Osteocyte (in vitro differentiated cells): ENCODE measurements at places on chromosomes 6 and 20.

DNA sequence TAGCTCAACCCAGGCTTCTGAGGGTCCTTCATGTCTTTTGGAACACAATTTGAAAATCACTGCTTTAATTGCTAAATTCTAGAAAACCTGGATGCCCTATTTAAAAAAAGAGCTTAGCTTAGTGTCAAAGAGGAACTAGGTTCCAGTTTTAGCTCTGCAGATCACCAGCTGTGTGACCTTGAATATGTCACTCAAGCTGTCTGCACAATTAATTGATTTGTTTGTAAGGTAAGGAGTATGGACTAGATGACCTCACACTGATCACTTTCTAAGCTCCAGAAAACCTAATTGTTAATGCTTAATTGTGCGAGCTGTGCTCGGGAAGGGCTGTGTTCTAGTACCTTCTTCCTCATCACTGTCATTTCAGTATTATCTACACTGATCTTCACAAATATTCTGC lies 26.2 kb downstream of the UTRN start:
- peaks cover 24% of the 10 kb centered on the region for H3K36me3 ChIP-seq
- no peak for DNase-seq
- peaks cover 55% of the 10 kb centered on the region for H3K4me1 ChIP-seq
- H3K4me3 ChIP-seq, result no peak overlapping the region

- no peak overlapping the region for H3K27ac ChIP-seq
- H3K36me3 ChIP-seq, result no peaks in the 10 kb centered on the region
- DNase-seq, result no peak
- no peaks in the 10 kb centered on the region for H3K27me3 ChIP-seq
- H3K4me1 ChIP-seq, result no peaks in the 10 kb centered on the region
- no peak overlapping the region for H3K4me3 ChIP-seq
These were observed 238.8 kb upstream of the SLC35B3 start for GRCh38 chr6:8674126-8674525.

DNA sequence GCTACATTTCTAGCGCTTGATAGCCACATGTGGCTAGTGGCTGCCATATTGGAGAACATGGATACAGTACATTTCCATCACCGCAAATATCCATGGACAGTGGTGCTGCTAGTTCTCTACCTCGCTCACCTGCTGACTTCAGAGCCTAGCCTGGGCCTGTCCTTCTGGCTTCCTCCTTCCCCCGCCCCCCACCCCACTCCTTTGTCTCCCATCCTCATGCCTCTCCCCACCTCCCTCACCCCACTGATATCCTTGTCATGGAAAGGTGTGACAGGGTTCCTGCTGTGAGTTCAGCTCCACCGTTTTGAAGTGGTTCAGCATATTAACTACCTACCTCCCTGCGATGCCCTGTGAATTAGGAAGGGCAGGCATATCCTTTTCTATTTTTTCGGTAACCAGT lies 14.2 kb downstream of the NKX2-2 start:
- DNase-seq, result no peak
- H3K36me3 ChIP-seq, result no peaks in the 10 kb centered on the region
- peaks cover 25% of the 10 kb centered on the region for H3K27me3 ChIP-seq
- no peak overlapping the region for H3K4me3 ChIP-seq

GRCh38 chr6:130937942-130938604 lies 110.9 kb downstream of the SMLR1 start:
- H3K27ac ChIP-seq, result peak overlapping the region; percentile 23
- H3K36me3 ChIP-seq, result no peaks in the 10 kb centered on the region
- H3K4me3 ChIP-seq, result no peak overlapping the region

GRCh38 chr20:56766528-56766927 lies 137.4 kb downstream of the TFAP2C start:
- H3K36me3 ChIP-seq, result no peaks in the 10 kb centered on the region
- H3K4me3 ChIP-seq, result no peak overlapping the region
- no peaks in the 10 kb centered on the region for H3K27me3 ChIP-seq
- no peak overlapping the region for H3K27ac ChIP-seq
- no peak for DNase-seq

GRCh38 chr6:1608222-1609040 lies 1.3 kb upstream of the FOXC1 start:
- H3K27ac ChIP-seq, result peak overlapping the region; percentile 89
- peaks cover 36% of the 10 kb centered on the region for H3K4me1 ChIP-seq
- H3K4me3 ChIP-seq, result peak overlapping the region; percentile 84
- no peaks in the 10 kb centered on the region for H3K27me3 ChIP-seq

- no peak for DNase-seq
- no peak overlapping the region for H3K4me3 ChIP-seq
- H3K27ac ChIP-seq, result no peak overlapping the region
These were observed 50.7 kb upstream of the RNF146 start for GRCh38 chr6:127215931-127216330.

DNA sequence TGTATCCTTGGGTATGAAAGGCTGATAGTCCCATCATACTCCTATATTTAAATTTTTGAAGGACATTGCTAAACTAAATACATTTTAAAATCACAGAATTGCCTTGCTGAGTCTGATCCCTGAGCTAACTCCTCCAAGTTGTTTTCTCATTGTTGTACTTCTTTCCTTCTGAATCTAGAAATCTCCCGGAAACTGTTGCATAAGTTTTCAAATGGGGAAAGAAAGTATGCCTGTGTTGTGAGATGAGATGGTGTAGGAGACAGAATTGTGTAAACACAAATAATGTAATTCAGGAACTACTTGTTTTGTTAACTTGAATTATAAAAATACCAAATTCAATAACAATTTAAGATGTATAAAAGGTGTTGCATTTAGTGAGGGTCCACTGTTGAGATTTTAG lies 7.3 kb downstream of the PNRC1 start:
- peaks cover 34% of the 10 kb centered on the region for H3K4me1 ChIP-seq
- H3K4me3 ChIP-seq, result no peak overlapping the region
- no peak for DNase-seq
- H3K27me3 ChIP-seq, result no peaks in the 10 kb centered on the region
- H3K36me3 ChIP-seq, result peaks cover 35% of the 10 kb centered on the region

- H3K27ac ChIP-seq, result no peak overlapping the region
- no peaks in the 10 kb centered on the region for H3K27me3 ChIP-seq
- no peak for DNase-seq
- no peak overlapping the region for H3K4me3 ChIP-seq
These were observed 40.9 kb downstream of the ZFP64 start for GRCh38 chr20:52150440-52151258.

DNA sequence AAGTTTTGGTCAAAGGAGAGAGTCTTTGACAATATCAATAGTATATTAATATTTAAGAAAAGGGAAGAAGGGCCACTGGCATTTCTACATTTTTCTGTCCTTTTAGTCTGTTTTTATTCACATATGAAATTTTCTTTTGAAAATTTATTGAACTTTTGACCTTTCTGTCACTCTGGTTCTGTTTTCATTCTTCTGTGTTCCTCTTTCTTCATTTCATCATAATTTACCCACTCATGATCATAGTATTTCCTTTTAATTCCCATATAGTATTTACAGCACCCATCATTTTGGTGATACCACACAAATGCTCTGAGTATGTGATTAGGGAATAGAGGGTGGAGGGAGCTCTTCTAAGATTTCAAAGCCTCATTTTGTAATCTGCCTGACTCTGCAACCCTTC lies 142.8 kb downstream of the GJA1 start:
- DNase-seq, result no peak
- H3K27me3 ChIP-seq, result no peaks in the 10 kb centered on the region
- H3K4me1 ChIP-seq, result peaks cover 12% of the 10 kb centered on the region
- H3K4me3 ChIP-seq, result no peak overlapping the region
- H3K27ac ChIP-seq, result no peak overlapping the region

GRCh38 chr6:151179321-151179720 lies 60.4 kb upstream of the AKAP12 start:
- no peak for DNase-seq
- H3K27ac ChIP-seq, result no peak overlapping the region
- no peaks in the 10 kb centered on the region for H3K4me1 ChIP-seq
- H3K36me3 ChIP-seq, result no peaks in the 10 kb centered on the region
- H3K27me3 ChIP-seq, result no peaks in the 10 kb centered on the region

GRCh38 chr6:37731888-37732287 lies 34.2 kb upstream of the MDGA1 start:
- no peak overlapping the region for H3K4me3 ChIP-seq
- DNase-seq, result no peak
- no peak overlapping the region for H3K27ac ChIP-seq
- no peaks in the 10 kb centered on the region for H3K36me3 ChIP-seq
- H3K27me3 ChIP-seq, result peaks cover 9% of the 10 kb centered on the region

DNA sequence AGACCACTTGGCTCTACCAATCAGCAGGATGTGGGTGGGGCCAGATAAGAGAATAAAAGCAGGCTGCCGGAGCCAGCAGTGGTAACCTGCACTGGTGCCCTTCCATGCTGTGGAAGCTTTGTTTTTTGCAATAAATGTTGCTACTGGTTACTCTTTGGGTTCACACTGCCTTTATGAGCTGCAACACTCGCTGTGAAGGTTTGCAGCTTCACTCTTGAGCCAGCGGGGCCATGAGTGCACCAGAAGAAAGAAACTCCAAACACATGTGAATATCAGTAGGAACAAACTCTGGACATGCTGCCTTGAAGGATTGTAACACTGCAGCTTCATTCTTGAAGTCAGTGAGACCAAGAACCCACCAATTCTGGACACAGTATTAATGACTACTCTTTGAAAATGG lies 89.9 kb upstream of the MBOAT1 start:
- no peak overlapping the region for H3K4me3 ChIP-seq
- no peaks in the 10 kb centered on the region for H3K27me3 ChIP-seq
- no peak overlapping the region for H3K27ac ChIP-seq
- H3K36me3 ChIP-seq, result no peaks in the 10 kb centered on the region

GRCh38 chr6:106315765-106316374 lies 9.7 kb downstream of the ATG5 start:
- DNase-seq, result no peak
- peaks cover 32% of the 10 kb centered on the region for H3K4me1 ChIP-seq
- H3K4me3 ChIP-seq, result no peak overlapping the region
- peaks cover 17% of the 10 kb centered on the region for H3K36me3 ChIP-seq
- H3K27ac ChIP-seq, result no peak overlapping the region
- no peaks in the 10 kb centered on the region for H3K27me3 ChIP-seq

DNA sequence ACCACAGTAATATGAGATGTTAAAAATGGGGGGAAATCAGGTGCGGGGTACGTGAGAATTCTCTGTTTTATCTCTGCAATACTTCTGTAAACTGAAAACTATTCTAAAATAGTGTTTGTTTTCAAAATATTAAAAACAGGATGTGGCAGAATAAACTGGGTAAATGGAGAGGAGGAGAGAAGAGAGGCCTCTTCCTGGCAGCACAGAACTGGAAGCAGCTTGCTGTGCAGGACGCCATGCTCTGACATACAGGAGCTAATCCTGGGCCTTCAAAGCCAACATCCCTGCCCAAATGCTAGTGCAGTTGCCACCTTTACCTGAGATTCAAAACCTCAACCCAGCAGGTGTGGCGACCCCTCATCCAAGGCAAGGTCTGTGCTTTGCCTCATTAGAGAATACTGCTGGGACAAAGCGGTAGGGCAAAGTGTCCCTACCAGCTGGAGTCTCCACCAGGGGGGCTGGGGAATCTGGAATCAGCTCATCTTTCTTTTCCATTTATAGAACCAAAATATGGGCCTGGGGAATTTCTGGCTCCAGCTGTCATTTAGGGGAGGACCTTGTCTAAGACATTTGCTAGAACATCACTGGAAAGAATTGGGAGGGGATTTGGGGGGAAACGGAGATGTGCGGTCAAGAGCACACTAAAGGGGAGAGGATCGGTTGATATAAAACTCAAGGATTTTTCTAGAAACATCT lies 67.3 kb downstream of the SCML4 start:
- no peaks in the 10 kb centered on the region for H3K4me1 ChIP-seq
- no peaks in the 10 kb centered on the region for H3K36me3 ChIP-seq
- peaks cover 29% of the 10 kb centered on the region for H3K27me3 ChIP-seq

DNA sequence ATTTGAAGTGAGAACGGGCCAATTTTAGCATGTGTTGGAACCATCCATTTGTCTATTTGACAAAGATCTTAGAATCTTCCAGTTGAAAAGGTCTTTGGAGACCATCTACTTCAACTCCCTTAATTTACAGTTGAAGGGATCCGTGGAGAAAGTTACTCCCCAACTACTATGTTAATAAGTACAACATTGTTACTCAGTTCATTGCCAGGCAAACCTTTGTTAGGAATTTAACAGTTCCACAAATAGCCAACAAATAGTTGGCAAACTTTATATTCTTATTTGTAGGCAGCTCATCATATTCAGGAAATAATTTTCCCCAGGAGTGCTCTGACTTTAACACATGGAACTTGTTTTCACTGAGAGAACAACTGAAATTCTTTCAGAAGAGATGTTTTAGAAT lies 81.0 kb upstream of the FLRT3 start:
- no peaks in the 10 kb centered on the region for H3K27me3 ChIP-seq
- no peak overlapping the region for H3K4me3 ChIP-seq
- DNase-seq, result no peak
- H3K27ac ChIP-seq, result no peak overlapping the region
- no peaks in the 10 kb centered on the region for H3K36me3 ChIP-seq

DNA sequence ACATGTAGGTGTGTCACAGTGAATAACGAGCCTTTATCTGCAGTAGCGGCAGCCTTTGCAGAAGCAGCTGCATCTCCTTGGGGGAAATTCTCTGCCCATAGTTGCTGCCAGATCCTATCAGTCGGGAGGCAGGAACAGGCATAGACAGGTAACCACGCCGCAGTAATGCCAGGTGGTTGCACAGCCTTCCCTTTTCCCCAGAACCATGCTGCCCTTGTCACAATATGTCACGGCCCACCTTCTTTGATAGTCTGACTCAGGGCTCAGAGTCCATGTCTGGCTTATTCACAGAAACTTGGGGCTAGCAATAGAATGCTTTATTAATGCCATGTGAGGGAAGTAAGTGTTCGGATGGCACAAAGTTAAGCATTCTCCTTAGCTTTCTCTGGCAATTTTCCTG lies 76.6 kb downstream of the F13A1 start:
- no peak overlapping the region for H3K27ac ChIP-seq
- DNase-seq, result no peak
- no peaks in the 10 kb centered on the region for H3K36me3 ChIP-seq
- H3K27me3 ChIP-seq, result peaks cover 2% of the 10 kb centered on the region
- H3K4me1 ChIP-seq, result peaks cover 4% of the 10 kb centered on the region

DNA sequence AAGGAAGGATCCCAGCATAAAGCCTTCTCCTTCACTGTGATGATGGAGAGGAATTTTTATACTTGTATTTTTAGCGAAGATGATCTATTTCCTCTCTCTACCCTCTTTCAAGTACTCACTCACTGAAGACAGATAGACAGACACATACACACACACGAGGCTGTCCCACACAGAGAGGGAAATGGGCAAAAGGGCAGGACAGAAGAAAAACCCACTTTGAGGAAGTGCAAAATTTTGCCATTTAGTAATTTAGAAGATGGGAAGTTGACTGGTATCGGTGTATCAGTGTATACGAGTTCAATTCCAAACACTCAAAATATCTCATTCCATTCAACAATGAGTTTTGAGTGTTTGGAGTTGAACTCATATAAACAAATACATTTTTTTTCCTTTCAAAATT lies 30.9 kb downstream of the HEBP2 start:
- no peak for DNase-seq
- peaks cover 6% of the 10 kb centered on the region for H3K4me1 ChIP-seq
- no peaks in the 10 kb centered on the region for H3K27me3 ChIP-seq

GRCh38 chr6:45677381-45678284 lies 299.9 kb upstream of the SUPT3H start:
- no peaks in the 10 kb centered on the region for H3K36me3 ChIP-seq
- H3K27me3 ChIP-seq, result no peaks in the 10 kb centered on the region
- peak; percentile 56 for DNase-seq
